ENCODE measurements at places on chromosomes 6 and 20. TPM values are rescaled to one million over a fixed set of nuclear protein-coding genes. Genes with fewer than 3 reads are reported as not detected.

The MAP3K5 gene
- 7.1 TPM for total RNA-seq

The TOX2 gene
- total RNA-seq: 0.76 TPM

The UBR2 gene
- total RNA-seq: 13.6 TPM

The DYNLT2 gene
- 0.34 TPM for total RNA-seq

The IL20RA gene
- 2.0 TPM for total RNA-seq

The GNAS-AS1 gene
- 0.62 TPM for total RNA-seq

The SEL1L2 gene
- total RNA-seq: not detected

All from hair follicular keratinocyte (primary cell).